Glomerular endothelial cell (primary cell): ENCODE measurements at places on chromosomes 6 and 20. TPM values are rescaled to one million over a fixed set of nuclear protein-coding genes. Genes with fewer than 3 reads are reported as not detected.

GRCh38 chr20:57108742-57109570 is 157.5 kb downstream of the BMP7 start:
- no peak for DNase-seq

GRCh38 chr6:52535711-52536423 is 41.0 kb downstream of the TRAM2 start:
- DNase-seq: no peak

The FNDC1 gene
- total RNA-seq: 0.06 TPM in 1 of 2 replicates, not detected in the other

The HEY2 gene
- total RNA-seq: 0.34 and 1.7 TPM in 2 replicates

The ESR1 gene
- total RNA-seq: not detected in 2 replicates

The TCP11 gene
- 0.41 TPM in 1 of 2 replicates, not detected in the other for total RNA-seq

The GNRH2 gene
- 0.48 TPM in 1 of 2 replicates, not detected in the other for total RNA-seq

DNA sequence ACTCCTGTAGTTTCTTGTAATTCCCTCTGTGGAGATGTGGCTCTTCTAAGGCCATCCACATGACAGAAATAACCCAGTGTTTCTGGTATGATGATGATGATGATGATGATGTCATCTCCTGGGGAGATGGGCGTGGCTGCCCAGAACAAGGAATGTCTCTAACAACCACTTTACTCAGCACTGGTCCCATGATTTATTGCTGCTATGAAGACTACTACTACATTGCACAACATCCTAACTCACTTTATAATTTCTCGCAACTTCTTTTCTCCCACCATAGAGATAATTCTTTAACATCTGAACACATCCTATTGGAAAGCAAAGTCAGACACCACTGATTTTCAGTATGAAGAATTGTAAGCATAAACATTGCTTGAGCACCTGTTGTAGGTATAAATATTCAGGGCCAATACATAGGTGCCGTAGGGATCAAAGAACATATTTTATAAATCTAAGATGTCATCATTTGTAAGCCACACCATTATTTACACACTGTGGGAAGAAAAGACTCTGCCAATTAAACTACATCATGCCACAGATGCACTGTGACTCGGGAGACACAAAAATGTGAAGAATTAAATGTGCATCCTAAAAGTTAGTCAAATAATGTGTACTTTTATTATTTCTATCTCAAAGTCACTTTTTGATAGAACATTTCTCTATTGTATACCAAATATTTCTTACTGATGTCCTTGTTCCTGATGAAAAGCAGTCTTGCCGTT is 6.4 kb downstream of the TPMT start:
- no peak for DNase-seq

- DNase-seq: no peak
Observed at GRCh38 chr6:56708810-56709597, 66.3 kb upstream of the DST start.

GRCh38 chr6:101545191-101545590 is 151.7 kb downstream of the GRIK2 start:
- no peak for DNase-seq

- DNase-seq: no peak
Observed at GRCh38 chr6:98932381-98932780, 15.4 kb downstream of the FBXL4 start.

DNA sequence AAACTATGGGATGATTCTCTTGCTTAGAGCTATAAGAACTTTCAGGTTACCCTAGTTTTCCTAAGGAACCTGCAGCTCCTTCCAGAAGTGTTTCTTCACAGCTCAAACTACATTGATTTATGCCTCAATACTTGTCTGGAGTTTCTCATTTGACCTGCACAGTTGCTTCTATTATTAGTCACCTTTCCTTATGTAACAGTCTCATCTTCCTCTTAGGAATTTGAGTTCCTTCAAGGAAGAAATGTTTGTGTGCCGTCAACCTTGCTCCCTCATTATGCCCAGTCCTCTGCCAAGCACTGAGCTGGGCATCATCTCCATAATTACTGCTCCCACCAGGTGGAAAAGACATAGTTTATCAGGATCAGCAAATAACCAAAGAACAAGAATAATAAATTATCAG is 466.4 kb downstream of the PKHD1 start:
- no peak for DNase-seq

DNA sequence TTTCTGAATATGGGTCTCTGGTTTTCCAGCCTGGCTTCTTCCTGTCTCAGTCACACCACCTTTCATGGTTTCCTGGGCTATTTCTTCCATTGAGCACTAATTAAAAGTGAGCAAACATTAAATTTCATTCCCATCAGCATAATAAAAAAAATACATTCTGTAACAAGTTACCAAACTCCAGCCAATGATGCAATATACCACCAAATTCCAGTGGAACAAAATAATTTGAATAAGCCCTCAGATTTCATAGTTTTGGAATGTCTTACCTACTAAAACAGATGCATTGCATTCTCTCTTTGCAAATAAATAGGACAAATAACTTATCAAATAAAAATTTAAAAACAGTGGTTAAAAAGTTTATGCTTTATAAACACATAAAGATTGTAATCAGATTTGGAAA is 97.8 kb upstream of the PRDM1 start:
- no peak for DNase-seq

- no peak for DNase-seq
Observed at GRCh38 chr20:54557806-54558590, 82.6 kb downstream of the DOK5 start.

The IP6K3 gene
- total RNA-seq: not detected in 2 replicates

The TRMT6 gene
- 6.1 and 8.0 TPM in 2 replicates for total RNA-seq

DNA sequence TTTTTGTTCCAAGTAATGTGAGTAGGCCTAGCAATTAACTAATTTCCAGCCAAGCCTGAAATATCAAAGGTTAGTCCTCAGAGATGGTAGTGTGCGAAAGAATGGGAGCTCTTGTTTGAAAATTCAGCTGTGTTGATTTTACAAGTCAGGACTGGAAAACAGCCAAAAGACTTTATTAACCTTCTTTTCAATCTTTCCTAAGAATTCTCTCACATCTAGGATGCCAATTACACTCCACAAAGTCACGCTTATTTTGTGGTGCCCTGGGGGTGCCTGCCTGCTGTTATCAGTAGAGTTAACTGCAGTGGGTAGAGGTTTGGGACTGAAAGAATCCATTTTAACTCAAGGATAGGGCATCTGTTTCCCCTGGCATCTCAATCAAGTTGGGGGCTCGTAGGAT is 30.7 kb upstream of the MAP3K4 start:
- no peak for DNase-seq

DNA sequence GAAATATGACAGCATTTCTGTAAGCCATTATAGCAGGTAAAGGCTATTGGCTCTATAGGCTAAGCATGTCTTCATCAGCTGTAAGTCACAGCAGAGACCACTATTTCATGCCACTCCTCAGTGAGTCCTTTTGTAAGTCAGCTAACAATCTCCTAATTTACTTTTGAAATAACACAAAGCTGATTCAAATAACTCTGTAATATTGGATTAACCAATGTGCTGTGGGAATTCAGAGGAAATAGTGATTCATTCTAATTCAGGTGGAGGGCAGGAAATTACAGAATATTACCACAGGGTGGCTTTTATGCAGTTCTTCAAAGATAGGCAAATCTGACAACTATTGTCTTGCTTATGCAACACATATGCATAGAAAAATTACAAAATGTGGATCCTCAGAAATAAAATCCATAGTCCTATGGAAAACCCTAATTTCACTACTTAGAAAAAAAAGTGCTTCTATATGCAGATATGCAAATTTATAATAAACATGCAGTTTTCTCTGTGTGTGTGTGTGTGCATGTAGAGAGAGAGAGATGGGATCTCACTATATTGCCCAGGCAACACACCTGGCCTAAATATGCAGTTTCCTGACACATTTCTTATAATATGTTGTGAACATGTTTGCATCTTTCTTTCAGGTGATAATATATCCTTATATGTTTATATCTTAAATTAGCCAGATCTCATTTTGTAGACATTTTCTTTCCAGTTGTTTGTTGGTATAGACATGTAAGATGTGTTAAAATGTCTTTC is 4.8 kb upstream of the SMIM28 start:
- DNase-seq: peak; percentile 47

The AMD1 gene
- total RNA-seq: 36.8 and 57.8 TPM in 2 replicates

- no peak for DNase-seq
Observed at GRCh38 chr6:53530346-53530745, 14.6 kb downstream of the GCLC start.

The SMLR1 gene
- total RNA-seq: not detected in 2 replicates

The ANKRD66 gene
- total RNA-seq: not detected in 2 replicates

- DNase-seq: no peak
Observed at GRCh38 chr6:85372188-85372914, 77.5 kb upstream of the NT5E start.

- DNase-seq: peak; percentile 88
Observed at GRCh38 chr6:106546691-106547414, 82.4 kb downstream of the RTN4IP1 start.

DNA sequence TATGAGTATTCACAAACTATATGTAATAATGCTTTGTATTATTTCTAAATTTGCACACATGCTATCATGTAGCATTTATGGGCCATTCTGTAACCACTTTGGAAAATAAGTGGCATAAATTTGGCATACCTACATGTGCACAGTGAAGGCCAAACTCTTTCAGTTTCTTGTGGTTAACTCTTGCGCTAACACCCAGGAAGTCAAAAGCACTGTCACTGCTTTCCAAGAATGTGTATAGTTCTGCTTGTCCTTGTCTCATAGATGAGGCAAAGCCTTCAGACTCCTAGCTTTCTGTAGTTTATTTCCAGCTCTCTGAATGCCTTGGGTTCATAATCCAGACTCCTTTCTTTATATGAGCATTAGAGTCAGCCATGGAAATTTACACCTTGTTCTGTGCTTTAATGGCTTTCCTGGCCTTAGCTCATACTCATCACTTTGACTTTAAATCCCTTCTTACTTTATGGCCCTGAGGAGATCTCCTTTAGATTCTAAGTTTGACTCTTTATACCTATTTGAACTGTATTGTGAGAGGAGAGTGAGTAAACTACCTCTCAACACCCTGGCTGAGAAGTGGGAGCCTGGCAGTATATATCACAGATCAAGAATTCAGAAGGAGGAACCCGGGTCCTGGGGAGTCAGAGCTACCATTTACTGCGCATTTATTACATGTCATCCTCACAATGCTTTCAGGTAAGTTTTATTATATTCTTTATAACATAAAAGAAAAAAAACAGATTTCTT is 949 bp upstream of the SLC17A3 start:
- no peak for DNase-seq

GRCh38 chr6:72626126-72626525 is 4.3 kb downstream of the KCNQ5 start:
- DNase-seq: no peak

The VSX1 gene
- not detected in 2 replicates for total RNA-seq

DNA sequence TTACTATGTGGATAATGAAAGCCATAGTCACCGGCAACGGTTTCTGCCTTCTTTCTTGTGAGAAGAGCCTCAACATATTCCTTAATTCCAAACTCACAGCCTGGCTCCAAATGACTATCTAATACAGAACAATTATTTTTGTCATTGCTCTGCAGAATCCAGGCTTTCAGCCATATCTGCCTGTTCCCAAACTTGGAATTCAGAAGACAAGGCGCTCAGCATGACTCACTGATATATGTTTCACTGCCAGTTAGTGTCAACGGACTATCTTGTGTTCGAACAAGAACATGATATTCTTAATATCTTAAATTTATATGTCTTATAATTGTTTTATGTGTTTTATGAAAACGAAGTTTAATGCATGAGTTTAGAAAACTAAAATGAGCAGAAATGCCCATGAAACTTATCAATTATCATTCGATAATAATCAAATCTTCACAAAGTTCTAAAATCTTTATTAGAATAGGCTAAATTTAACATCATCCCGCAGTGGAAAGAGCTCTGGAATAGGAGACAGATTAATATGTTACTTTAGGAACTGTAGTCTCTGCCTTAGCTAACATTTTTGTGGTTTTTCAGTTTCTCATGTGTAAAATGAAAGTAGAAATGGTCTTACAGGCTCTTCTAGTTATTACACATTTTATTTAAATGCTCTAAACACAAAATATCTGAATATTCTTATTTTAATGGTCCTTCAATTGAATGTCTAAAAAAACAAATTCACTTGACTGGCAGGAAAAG is 669.3 kb upstream of the GJE1 start:
- no peak for DNase-seq

DNA sequence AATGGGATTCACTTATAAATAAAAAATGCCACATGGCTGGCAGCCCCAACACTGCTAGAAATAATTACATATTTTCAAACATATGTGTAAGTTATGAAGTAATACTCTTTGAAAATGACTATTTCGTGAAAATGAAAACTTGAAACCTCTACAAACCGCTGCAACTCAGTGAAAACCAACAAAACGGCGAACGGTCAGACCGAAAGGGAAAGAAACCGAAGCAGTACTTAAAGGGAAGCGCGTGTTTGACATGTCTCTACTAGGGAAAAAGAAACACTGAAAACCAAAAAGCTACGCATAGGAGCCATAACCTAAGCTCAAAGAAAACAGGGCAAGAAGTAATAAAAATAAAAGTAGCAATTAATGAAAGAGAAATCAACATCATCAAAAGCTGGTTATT is 121.0 kb upstream of the GGTLC1 start:
- no peak for DNase-seq

DNA sequence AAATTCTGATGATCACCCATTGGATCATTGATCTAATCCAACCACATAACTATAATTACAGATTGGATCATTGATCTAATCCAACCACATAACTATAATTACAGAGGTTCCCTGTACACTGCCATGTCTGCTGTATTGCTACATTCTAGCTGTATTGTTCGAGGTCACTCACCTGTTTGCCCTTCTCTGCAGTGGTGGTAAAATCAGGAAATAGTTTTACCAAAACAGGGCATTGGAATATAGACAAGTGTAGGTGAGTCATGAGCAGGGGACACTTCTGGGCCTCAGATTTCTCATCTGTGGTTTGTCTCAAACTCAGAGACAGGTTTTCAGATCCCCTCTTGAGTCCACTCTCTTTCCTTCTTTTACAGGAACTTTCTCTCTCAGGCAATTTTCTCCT is 9.0 kb upstream of the AFDN start:
- no peak for DNase-seq

- no peak for DNase-seq
Observed at GRCh38 chr6:131910219-131910589, 41.0 kb downstream of the CCN2 start.

GRCh38 chr6:166542580-166542912 is 43.9 kb downstream of the RAMACL start:
- no peak for DNase-seq

DNA sequence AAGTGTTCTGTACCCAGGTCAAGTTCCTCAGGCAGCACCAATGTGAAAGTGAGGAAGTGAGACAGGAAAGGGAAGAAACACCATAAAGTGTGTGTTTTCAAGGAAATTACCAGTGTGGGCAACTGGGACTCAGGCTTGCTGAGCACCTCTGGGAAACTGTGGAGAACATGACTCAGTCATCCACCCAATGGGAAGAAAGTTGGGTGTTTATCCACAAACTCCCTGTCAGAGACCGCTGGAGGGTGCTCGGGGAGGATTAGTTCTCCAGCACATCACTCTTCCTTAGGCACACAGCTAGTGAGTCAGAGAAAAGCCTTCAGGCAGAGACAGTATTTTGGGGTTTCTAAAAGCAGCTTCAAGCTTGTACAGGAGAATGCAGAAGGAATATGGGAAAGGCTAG is 93.6 kb downstream of the PCSK2 start:
- DNase-seq: no peak
